ENCODE measurements at places on chromosomes 5 and 9.

DNA sequence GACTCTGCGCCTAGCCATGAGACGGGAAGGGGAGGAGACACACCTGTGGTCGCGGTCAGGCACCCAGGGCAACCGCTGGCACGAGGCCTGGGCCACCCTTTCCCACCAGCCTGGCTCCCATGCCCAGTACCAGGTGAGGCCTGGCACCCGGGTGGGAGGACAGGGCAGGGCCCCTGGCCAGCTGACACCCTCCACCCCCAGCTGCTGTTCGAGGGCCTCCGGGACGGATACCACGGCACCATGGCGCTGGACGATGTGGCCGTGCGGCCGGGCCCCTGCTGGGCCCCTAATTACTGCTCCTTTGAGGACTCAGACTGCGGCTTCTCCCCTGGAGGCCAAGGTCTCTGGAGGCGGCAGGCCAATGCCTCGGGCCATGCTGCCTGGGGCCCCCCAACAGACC lies 5.0 kb downstream of the MAMDC4 start:
- DNase-seq, result no peak

DNA sequence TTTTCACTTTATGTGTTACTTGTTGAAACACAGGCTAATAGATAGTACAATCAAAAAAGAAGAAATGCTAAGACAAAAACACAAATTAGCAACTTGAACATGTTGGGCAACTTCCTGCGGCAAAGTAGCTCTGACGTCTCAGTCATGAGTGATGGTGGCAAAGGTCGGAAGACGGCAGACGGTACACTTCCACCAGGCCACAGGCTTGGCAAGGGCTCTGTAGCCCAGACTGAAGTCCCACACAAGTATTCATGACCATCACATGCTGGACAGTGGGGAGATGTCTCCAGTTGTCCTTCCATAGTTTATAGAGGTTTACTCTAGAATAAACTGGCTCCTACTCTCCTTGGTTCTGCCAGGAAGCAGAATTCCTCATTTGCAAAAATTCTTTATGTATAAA lies 831.3 kb downstream of the MTRR start:
- no peak for DNase-seq

DNA sequence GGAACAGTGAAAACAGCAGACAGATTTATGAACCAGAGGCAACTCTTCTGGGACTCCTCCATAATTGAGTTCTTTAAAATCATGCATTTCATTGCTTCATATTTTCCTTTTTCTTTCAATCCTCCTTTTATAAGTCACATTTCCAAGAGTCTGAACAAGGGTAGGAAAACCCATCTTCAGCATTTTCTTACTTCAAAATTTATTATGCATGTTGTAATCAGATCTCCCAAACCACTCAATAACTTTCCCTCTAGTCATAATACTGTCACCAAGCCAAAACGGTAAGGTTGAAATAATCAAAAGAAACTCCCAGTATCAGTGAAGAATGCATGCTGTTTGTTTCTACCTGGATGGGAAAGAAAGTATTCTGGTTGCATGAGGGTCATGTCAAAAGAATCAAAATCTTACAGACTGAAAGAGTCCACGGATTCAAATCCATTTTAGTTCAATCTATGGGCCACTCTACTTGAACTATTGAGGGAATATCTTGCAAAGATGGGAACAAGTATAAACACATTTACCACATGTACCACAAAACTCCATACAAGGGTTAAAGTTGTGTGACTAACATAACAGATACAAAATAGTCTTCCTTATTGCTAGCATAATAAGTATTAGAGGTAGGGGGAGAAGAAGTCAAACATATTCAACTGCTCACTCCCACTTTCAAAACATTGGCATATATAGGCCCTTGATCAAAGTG lies 797.3 kb downstream of the MAT2B start:
- no peak for DNase-seq

- no peak for DNase-seq
These were observed 413.6 kb downstream of the ELAVL2 start for GRCh38 chr9:23412458-23412857.

DNA sequence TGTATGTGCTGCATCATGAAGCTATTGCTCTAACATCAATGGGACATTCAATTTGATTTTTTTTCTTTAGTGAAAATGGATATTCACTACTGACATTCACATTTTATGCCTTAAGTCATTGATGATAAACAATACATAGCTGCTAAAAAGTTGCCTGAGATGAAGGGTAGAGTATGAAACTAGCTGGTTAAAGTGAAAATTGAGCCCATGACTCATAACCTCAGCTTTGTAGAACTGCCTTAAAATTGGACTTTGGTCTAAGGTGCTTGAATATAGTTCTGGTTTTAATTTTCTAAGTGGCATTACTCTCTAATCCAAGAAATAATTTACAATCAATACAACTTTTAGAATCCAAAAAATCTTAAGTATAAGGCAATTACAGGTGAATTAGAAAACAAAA lies 740.4 kb upstream of the RIOK2 start:
- no peak for DNase-seq

DNA sequence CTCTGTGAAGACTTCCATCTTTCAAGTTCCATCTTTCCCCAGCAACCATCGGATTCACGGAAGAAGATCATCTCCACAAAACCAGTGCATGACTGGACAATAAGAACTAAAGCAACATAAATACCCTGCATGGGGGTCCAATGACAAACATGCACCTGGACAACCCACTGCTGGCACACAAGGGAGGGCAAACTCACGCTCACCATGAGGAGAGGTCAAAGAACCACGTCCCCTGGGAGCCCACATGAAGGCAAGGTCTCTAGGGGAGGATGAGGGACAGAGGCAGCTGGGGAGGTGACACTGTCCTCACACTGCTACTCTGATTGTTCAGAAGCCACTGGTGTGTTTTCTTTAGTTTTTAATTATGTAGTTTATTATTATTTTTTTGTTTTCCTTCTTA lies 190.8 kb downstream of the MED10 start:
- DNase-seq, result no peak

GRCh38 chr5:42592401-42593140 lies 164.0 kb upstream of the CCDC152 start:
- DNase-seq, result no peak

DNA sequence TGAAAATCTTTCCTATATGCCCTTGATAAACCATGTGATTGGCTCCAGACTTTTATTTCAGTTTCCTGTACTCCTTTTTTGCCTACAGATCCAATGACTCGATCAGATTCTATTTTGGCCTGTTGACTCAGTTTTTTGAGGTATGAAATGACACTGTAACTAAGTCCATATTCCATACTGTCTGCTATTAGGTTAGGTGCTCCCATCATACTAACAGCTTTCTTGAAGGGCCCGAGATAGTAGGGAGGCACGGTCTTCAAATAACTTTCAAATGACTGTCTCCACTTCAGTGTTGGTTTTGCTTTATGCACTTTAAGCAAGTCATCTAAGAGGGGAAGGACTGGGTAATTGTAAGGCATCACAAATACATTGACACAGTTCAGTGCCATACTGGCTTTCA lies 295.4 kb upstream of the DAB2 start:
- no peak for DNase-seq

GRCh38 chr5:129804705-129805104 lies 56.8 kb downstream of the MINAR2 start:
- DNase-seq, result no peak

- DNase-seq, result no peak
These were observed 975 bp downstream of the TPRN start for GRCh38 chr9:137199411-137200121.

GRCh38 chr5:109830955-109831502 lies 141.3 kb downstream of the MAN2A1 start:
- no peak for DNase-seq

DNA sequence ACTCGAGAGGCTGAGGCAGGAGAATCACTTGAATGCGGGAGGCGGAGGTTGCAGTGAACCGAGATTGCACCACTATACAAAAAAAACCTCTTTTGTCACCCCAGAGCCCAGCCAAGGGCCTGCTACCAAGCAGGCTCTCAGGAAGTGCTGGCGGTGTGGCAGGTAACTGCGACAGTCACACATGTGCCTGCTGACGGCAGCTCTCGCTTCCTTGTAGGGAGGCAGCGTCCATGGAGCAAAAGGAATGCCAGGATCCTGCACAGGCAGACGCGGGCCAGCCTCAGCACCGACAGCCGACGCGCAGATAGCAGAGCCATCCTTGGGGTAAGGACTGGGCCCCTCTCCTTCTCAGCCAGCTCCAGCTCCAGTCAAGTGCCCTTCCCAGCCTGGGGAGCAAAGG lies 3.9 kb downstream of the LRRC8A start:
- DNase-seq, result no peak

- no peak for DNase-seq
These were observed 423.7 kb downstream of the ANXA1 start for GRCh38 chr9:73575101-73576060.

DNA sequence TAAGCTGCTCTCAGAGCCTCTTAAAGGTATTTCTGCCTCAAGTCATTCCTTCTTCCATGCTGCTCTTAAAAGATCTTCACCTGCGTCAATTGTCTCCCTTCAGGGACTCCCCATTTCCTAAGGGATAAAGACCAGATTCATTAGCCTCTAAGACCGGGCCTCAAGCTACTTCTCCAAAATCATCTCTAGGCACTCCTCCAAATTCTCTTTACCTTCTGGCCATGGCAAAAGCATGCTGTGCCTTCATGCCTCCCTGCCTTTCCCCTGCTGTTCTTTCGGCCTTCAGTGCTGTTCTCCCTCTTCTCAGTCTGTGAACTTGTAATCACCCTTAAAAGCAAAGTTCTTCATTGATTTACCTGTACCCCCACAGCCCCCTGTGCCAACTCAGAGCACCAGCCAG lies 4.4 kb downstream of the TMOD1 start:
- no peak for DNase-seq

- no peak for DNase-seq
These were observed 198.4 kb downstream of the NSG2 start for GRCh38 chr5:174243904-174244303.

- DNase-seq, result no peak
These were observed 131.9 kb downstream of the GABBR2 start for GRCh38 chr9:98576859-98577258.

- no peak for DNase-seq
These were observed 23.6 kb downstream of the TICAM2 start for GRCh38 chr5:115578657-115579056.

DNA sequence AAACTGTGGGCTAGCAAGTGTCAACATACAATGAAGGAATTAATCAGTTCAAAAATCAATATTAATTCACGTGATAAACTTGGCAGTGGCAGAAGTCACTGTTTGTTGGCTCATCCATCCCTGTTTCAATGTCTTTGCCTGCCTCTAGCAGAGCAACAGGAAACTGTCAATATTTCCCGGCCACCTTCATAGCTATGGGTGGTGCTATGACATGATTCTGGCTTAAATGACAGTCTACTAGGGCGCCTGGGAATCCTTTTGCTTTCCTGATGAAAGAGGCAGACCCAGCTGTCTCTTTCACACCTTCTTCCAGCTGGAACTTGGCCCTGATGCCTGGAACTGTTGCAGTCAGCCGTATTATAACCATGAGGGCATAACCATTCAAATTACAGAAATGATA lies 72.1 kb upstream of the DNAH5 start:
- no peak for DNase-seq

DNA sequence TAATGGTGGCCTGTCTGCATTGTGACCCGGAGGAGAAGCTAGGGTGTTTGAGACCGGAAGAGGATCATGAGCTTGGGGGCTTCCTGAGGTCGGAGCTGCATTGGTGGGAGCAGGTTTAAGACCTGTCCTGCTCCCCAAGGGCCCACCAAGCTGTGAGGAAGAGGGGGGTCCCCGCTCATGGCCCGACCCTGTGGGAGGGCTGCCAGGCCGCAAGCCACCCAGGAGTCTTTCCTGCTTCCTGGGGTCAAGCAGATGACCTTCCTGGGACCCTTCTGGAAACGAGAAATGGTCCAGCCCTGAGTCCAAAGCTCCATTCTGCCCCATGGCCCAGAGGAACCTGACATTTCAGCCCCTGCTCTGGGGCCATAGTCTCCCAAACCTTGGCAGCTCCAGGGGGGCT lies 61.5 kb upstream of the RNU6ATAC start:
- DNase-seq, result no peak

DNA sequence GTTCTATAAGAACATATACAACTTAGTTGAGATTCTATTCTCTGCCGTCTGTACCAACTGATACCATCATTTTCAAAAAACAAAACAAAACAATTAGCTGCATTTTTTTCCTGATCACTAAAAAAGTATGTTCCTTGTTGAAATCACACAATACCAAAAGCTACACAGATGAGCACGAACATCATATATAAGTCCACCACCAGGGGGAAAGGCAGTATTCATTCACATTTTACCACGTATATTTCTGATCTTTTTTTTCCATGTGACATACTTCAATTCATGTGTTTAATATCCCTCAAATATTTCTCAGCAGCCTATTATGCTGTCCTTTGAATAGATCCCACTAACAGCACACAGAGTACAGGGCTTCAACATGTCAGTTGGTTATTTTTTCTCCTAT lies 40.6 kb downstream of the IRX2 start:
- DNase-seq, result no peak

GRCh38 chr5:6755519-6755918 lies 42.3 kb downstream of the TENT4A start:
- no peak for DNase-seq

DNA sequence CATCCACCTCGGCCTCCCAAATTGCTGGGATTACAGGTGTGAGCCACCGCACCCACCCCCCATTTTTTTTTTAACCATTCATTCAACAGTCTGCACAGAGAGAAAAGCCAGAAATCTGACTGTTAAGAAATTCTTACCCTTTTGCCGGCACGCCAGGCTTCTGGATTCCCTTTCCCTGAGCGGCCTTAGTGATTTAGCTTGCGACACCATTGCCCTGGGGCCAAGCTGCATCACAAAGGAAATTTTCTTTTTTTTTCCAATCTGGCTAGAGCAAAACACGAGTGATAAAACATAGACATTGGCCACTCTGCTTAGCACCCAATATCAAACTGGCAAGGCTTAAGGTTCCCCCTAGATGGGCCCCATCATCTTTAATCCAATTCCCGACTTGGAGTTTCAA lies 21.2 kb upstream of the ATOSB start:
- no peak for DNase-seq

GRCh38 chr9:82781921-82782392 lies 281.0 kb downstream of the RASEF start:
- DNase-seq, result no peak

- DNase-seq, result no peak
These were observed 210.2 kb upstream of the TARS1 start for GRCh38 chr5:33230467-33231078.

- DNase-seq, result no peak
These were observed 647.7 kb upstream of the WWC1 start for GRCh38 chr5:167643631-167644280.

DNA sequence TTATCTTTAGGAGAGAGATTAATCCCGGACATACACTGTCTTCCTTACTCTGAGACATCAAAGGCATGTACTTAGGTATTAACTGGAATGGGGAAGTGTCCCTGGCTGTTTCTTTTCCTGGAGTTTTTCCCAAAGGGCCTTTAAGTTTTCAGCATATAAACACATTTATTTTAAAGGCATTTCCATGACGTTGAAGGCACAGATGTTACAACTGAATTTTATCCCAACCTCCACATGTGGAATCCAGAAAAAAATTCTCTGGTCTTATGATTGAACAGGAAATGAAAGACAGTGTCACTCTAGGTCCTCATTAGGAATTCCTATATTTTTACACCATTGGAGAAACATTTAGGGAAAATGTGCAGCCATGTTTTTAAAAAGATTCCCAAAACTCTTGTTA lies 41.6 kb upstream of the SHOC1 start:
- DNase-seq, result no peak

- no peak for DNase-seq
These were observed 9.0 kb downstream of the NDUFS4 start for GRCh38 chr5:53569453-53569852.

Data from central memory CD4-positive, alpha-beta T cell (primary cell).